ENCODE measurements at places on chromosomes 5 and 9.

- no peak for DNase-seq
Observed at GRCh38 chr5:171371326-171371725, 16.3 kb upstream of the NPM1 start.

- DNase-seq: no peak
Observed at GRCh38 chr5:56100439-56101176, 105.8 kb upstream of the IL6ST start.

- DNase-seq: no peak
Observed at GRCh38 chr5:15702102-15702501, 202.1 kb downstream of the FBXL7 start.

- DNase-seq: no peak
Observed at GRCh38 chr5:177370488-177371119, 12.9 kb downstream of the RGS14 start.

GRCh38 chr9:93600504-93600903 is 24.1 kb downstream of the PHF2 start:
- DNase-seq: no peak

DNA sequence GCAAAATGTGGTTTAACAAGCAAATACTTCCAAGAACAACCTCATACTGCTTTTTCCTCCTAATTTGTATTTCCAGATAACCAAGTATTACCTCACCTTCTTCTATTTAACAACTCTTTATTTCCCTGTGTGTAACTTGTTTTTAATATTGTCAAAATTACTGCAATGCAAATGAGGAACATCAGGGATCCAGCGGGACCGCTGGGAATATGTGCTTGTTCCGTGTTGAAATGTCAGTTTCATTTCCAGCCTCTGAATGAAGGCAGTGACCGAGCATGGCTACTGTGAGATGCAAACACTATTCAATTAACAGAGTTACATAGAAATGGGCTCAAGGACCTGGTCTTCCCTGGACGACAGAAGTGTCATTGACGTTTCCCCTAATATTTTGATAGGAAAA is 110.8 kb upstream of the CTSL start:
- no peak for DNase-seq

GRCh38 chr9:64057553-64057952 is 1227.5 kb downstream of the FOXD4L5 start:
- no peak for DNase-seq

DNA sequence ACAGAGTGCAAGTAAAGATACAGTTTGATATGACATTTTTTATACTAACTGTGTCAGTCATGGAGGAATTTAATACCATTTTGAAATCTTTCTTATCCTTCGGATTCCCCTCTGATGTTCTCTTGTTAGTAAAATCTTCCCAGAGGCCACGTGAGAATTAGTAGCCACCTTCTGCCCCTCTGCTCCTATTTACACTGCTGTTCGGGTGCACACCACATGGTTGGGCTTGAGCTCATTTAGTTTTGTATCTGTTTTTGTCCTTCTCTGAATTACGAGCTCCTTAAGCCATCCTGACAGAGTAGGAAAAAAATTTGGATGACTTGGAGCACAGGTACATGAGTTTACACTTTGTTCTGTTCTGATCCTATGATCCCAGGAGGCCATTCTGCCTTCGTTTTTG is 109.7 kb downstream of the SV2C start:
- DNase-seq: no peak

DNA sequence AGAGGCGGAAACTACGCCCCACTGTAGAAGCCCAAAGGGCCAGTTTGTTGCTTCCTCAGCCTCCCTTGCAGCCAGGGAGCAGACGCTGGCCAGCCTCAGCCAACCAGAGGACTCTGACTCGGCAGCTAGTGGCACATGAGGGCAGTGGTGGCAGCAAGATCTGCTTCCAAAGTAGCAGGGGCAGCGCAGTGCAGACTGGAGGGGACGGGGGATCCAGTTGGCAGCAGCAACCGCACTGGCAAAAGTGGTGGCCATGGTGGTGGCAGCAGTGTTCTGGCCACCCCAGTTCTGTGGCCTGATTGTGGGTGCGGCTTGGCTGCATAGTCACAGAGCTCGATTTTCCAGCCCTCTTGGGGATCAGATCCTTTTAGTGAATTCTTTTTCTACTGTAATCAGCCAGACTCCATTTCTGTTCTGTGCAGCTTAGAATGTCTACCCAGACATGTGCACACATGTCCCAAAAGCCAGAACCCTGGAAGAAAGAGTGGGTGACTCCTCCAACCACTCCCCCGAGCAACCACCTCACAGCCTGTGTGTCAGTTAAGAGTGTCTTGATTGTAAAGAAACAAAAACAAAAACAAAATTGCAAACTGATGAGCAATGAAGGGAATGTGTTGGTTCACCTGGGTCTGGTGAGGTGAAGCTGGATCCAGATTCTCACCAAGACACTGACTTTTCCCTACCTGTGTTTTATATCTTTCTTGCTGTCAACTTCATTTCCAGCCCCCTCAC is 11.0 kb upstream of the ZBTB43 start:
- no peak for DNase-seq

GRCh38 chr5:139849942-139850341 is 54.3 kb downstream of the PSD2 start:
- no peak for DNase-seq

DNA sequence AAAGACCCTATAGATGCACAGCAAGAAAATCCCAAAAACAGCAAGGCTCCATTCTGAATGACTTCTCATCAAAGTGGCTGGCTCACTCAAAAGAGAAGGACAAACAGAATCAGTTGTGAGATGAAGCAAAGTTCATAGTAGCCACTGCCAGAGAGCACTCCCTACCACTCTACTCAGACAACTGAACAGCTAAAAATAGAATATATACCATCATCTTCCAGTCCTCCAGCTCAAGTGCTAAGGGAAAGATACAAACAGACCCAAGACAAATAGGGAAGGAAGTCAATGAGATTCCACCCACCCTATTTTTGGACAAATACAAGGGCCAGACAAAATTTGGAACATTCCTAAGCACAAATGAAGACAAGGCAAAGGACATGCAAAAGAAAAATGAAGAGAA is 20.6 kb downstream of the GNAQ start:
- DNase-seq: no peak
